ENCODE measurements at places on chromosomes 1 and 21.
A peak's percentile ranks its signal among the peaks of the same experiment; 100 is the strongest.

- no peak overlapping the region for H3K4me3 ChIP-seq
- DNase-seq: peak; percentile 49
- peaks cover 83% of the 10 kb centered on the region for H3K4me1 ChIP-seq
- H3K36me3 ChIP-seq: peaks cover 6% of the 10 kb centered on the region
- H3K27ac ChIP-seq: peak overlapping the region; percentile 35
These were observed 11.7 kb upstream of the TDRD10 start for GRCh38 chr1:154490317-154490716.

- H3K27ac ChIP-seq: no peak overlapping the region
- no peak for DNase-seq
- H3K36me3 ChIP-seq: no peaks in the 10 kb centered on the region
- no peak overlapping the region for H3K4me3 ChIP-seq
These were observed 263.2 kb downstream of the KCTD3 start for GRCh38 chr1:215830226-215830810.

DNA sequence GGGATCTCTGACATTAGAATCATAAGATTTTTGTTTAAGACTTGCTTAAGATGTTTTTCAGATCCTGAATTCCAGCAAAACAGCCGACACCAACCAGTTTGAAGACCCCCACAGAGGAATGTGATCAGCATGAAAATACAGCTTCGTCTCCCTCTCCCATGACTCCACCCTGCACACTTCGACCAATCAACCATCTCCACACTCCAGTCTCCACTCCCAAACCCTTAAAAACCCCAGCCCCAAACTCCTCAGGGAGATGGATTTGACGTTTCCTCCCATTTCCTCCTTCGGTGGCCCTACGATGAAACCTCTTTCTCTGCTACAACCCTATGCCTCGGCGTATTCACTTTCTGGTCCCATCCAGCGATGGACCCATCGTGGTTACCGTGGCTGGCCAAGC is 30.1 kb upstream of the KIF26B start:
- H3K27me3 ChIP-seq: no peaks in the 10 kb centered on the region
- H3K27ac ChIP-seq: no peak overlapping the region

DNA sequence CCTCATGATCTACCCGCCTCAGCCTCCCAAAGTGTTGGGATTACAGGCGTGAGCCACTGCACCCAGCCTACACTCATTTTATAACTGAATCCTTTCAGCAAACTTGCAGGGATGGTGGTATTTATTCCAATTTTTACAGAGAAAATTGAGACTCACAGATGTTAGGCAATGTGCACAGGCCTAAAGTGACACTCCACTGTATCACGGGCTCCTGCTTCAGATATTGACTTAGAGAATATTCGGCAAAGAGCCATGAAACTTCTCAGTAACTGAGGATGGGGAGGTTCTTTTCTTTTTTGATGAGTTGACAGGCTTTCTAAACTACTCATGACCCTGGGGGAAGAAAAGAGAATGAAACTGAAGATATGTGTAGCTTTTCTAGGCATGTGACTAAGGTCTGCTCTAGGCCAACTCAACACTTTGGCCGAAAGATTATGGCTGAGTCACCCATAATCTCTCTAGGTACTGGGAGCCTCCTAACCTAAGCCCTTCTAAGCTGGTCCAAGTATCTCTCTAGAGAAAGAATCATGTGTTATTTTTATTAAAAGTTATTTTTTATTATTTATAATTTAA is 19.9 kb upstream of the PTCH2 start:
- H3K36me3 ChIP-seq: peaks cover 2% of the 10 kb centered on the region
- H3K4me1 ChIP-seq: no peaks in the 10 kb centered on the region
- DNase-seq: no peak
- no peak overlapping the region for H3K27ac ChIP-seq
- H3K27me3 ChIP-seq: no peaks in the 10 kb centered on the region

GRCh38 chr1:226741009-226741408 is 1.9 kb upstream of the ITPKB start:
- H3K4me1 ChIP-seq: peaks cover 16% of the 10 kb centered on the region
- no peak overlapping the region for H3K27ac ChIP-seq
- no peaks in the 10 kb centered on the region for H3K27me3 ChIP-seq

Measured in endothelial cell of umbilical vein (primary cell).